ENCODE measurements at places on chromosomes 13 and 19.
A peak's percentile ranks its signal among the peaks of the same experiment; 100 is the strongest.

- DNase-seq, result no peak
These were observed 41.1 kb downstream of the SERP2 start for GRCh38 chr13:44414716-44415115.

DNA sequence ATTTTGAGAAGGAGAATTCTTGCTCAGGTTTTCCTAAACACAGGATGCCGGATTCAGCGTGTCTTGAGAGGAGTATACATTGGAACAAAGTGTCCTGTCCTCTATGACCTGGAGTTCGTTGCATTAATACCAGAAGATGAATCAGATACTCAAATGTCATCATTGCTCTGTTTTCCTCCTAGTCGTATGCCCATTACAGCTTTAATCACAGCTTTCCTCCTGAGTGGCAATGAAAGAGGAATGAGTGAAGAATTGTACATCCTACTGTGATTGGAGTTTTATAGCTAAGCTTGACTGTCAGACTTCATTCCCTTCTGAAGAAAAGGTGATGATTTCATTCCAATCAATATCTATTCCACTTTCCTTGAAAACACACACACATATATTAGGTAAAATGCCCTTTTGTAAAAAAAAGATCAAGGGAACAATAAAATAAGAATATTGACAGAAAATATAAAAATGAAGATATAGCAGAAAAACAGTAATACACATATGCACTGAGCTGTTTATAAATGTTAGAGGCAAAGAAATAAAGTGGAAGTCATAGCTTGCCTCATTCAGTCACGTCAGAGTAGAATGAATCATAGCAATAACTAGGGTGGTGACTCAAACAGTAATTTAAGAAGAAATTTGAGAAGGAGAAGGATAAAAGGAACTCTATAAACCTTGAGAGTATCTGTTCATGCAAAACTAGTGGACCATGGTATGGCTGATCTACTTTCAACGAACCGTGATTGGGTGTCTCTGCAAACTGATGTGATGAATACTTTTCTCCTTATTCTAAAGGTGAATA, 501.5 kb downstream of the SUCLA2 start:
- DNase-seq, result no peak

GRCh38 chr19:9309974-9310446, 372 bp upstream of the ZNF699 start:
- DNase-seq, result peak; percentile 81

- DNase-seq, result no peak
These were observed 1.2 kb downstream of the AP3D1 start for GRCh38 chr19:2149980-2150793.

DNA sequence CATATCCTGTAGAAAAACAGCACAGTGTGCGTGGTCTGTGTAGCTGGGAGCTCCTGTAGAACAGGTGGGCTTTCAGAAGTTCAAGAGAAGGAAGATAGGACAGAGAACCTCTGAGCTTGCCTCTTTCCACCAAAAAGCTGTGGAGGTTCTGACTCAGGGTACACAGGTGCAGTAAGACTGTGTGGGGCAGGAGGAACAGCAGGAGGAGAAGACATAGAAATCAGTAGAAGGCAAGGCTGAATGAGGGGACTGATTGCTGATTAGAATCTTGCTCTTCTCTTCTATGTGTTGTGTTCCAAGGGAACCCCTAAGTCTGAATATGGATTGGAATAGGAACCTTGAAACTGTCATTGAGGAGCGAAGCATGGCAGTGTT, 122.7 kb downstream of the AKAP11 start:
- no peak for DNase-seq

- DNase-seq, result no peak
These were observed 19.0 kb downstream of the TEX101 start for GRCh38 chr19:43433689-43434088.

- DNase-seq, result no peak
These were observed 9.7 kb downstream of the DEDD2 start for GRCh38 chr19:42207767-42208271.

DNA sequence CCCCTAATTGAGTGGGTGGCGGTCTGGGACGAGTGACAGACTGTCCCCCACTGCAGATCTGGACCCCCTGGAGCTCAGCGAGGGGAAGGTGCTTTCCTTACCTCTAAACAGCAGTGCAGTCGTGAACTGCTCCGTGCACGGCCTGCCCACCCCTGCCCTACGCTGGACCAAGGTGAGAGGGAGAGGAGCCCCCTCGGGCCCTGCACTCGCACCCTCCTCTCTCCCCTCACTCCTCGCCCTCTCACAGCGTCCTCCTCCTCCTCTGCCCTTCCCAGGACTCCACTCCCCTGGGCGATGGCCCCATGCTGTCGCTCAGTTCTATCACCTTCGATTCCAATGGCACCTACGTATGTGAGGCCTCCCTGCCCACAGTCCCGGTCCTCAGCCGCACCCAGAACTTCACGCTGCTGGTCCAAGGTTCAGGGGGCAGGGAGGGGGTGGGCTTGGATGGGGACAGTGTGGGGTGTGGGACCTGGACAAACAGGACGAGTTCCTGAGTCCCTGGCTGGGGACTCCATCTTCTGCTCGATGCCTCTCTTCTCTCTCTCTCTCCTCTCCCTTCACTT, 9.6 kb downstream of the BCAM start:
- DNase-seq, result no peak

DNA sequence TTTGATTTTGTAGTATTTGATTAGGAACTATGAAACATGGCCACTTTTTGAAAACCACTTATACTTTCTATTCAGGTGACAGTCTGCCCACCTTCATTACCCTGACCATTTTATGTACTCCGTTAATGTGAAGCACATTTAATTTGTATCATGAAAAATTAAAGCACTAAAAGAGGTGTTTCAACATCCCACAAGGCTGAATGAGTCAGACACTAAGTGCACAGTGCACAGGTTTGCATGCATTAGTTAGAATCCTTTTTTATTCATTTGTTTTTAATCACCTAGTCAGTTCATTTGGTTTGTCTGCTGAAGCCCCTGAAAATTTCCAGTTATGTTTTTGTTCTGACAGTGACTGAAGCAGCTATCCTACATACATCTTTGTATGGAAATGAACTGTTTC, 271.0 kb downstream of the SLITRK5 start:
- DNase-seq, result no peak

DNA sequence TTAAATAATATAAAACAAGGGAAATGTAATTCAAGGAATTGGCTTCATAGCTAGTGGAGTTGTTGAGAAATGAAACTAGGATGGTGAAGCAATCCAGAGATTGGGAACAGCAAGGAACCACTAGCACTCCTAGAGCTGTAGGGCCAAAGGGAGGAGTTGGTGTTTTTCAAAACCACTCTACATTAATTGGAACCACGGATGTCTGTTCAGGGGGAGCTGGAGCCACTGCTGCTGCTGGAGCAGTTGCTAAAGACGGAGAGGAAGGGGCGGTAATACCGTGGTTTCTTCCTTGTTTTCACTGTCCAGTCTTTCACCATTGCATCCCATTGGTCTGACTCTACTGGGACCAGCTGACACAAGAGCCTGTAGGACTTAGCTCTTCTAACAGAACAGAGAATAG, 8.5 kb downstream of the DNAJC15 start:
- no peak for DNase-seq

GRCh38 chr19:50430888-50431342, 1.8 kb upstream of the MYBPC2 start:
- DNase-seq, result no peak

DNA sequence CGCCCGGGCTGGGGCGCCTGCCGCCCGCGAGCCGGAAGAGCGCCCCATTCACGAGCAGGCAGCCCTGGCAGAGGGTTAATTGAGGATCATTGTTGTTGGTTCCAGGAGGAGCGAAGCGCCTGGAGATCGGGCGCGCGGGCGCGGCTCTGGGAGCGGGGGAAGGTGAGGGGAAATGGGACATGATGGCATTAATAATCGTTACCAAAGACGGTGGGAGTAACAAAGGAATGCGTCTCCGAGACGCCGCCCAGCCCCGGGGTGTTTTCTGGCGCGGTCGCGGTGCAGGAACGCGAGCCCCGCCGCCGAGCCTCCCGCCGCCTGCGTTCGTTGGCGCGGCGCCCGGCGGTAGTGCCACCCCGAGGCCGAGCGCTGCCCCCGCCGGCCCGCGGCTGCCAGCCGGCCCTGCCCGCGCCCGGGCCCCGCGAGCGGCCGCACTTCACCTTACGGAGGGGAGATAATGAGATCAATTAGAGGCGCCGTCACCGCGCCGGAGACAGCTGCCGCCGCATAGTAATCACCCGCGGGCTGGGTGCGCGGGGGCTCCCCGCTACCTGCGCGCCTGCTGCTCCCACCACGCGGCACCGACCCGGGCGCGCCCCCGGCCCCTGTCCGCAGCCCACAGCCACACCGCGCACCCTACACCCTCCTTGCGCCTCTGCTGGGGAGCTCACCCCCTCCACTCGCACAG, 2.8 kb downstream of the ZNF536 start:
- no peak for DNase-seq

- DNase-seq, result no peak
These were observed 13.6 kb downstream of the POLR2E start for GRCh38 chr19:1081301-1082164.

Measured in stimulated activated CD8-positive, alpha-beta memory T cell treated with anti-CD3 and anti-CD28 coated beads, Interleukin-2, amount 100 ng/mL, for 48 hours (primary cell).